Ammon's horn (tissue), 1 donor: ENCODE measurements at places on chromosomes 6 and 20.

DNA sequence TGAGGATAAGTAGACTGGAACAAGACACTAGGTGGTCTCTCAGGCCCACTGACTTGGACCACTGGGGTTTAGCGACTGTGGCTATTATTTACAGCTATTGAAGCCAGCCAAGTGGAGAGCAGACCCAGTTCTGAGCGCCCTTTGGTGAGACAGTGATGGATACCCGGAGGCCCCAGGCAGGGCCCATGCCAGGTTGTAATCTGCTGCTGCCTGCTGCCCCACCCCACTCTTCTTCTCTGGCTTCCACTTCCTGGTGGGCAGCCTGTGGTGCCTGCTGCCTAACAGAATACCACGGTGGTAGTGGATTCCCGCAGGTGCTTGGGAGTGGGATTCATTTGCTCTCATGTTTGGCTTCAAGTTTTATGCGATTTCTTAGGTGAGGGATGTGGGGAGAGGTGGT lies 570 bp downstream of the RAB44 start:
- DNase-seq: no peak

GRCh38 chr6:85537055-85537494 lies 56.6 kb downstream of the SNX14 start:
- DNase-seq: no peak

GRCh38 chr6:27130668-27131428 lies 116.7 kb upstream of the PRSS16 start:
- no peak for DNase-seq

DNA sequence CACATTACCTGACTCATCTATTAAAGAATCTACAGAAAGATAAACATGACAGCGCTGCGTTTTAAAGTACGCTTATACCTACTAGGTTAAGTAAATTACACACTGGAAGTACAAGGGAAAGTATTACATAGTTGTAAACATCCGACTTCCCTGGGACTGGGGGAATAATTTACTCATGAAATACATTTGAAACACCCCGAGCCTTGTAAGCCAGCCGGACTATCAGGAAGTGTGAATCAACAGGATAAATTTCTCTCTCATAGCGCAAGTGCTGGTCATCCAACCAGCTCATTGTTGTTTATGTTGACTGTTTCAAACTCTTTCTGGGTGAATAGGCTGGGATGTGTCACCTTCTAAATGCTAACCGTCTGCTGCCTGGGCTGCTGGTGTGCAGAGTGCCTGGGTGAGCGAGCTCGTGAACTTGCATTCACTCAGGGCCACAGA lies 4.9 kb downstream of the BMP6 start:
- DNase-seq: no peak

GRCh38 chr6:50714487-50715379 lies 1.4 kb downstream of the TFAP2D start:
- no peak for DNase-seq

DNA sequence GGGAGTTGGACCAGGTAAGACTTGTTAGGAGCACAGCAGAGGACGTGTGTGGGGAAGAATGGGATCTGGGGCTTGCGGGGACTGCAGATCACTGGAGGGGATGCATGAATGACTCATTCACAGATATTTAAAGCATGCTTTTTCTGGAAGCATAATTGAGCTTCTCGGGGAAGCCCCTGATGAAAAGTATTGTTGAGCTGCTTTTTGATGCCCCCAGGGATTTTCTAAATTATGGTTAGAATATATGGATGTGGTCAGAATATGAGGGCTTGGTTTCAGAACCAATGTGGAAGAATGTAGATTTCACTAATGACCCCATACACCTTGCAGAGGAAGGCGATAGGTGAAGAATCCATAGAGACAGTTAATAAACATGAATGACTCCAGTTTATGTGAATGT lies 36.1 kb downstream of the GMPR start:
- no peak for DNase-seq

DNA sequence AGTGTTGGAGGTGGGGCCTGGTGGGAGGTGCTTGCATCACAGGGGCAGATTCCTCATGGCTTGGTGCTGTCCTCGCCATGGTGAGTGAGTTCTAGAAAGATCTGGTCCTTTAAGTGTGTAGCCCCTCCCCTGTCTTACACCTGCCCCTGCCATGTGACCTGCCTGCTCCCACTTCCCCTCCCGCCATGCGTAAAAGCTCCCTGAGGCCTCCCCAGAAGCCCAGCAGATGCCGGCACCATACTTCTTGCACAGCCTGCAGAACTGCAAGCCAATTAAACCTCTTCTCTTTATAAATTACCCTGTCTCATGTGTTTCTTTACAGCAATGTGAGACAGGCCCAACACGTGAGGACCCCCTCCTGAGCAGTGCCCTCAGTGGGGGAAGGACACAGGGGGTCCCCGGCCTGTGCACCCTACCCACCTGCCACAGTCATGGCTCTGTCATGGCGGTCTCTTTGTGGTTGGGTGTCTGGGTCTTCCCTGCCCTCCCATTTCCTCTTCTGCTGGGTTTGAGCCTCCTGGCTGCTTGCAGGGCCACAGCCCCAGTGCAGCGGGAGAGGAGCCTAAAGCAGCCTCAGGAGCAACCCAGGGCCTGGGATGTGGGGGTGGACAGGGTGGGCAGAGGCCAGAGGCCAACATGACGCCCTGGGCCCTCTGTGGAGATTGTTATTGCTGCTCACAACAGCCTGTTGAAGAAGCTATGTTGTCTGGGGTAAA lies 87.2 kb upstream of the QKI start:
- no peak for DNase-seq

- no peak for DNase-seq
Observed at GRCh38 chr20:37946946-37947345, 44.0 kb downstream of the VSTM2L start.

GRCh38 chr6:45610832-45611231 lies 233.1 kb upstream of the SUPT3H start:
- no peak for DNase-seq

DNA sequence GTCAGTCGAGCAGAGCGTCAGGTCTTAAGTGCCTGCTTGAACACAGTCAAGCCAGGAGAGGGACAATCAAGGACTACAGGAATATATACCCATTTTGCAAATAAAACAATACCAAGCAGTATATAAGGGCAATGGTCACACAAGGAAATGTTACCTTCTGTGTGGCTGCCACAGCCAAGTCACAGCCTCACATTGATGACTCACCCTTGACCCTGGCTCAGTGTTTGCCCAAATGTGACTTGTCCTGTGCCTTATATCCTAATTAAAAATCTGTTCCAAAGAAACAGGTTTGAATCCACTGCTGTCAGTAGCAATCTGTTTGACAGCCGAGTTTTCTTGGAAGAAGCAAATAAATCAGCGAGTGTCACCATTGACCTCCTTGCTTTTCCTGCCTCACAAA lies 34.3 kb downstream of the C6orf89 start:
- no peak for DNase-seq

GRCh38 chr6:56491606-56492328 lies 150.9 kb downstream of the DST start:
- no peak for DNase-seq

- DNase-seq: no peak
Observed at GRCh38 chr20:2455771-2456497, 14.7 kb downstream of the SNRPB start.

DNA sequence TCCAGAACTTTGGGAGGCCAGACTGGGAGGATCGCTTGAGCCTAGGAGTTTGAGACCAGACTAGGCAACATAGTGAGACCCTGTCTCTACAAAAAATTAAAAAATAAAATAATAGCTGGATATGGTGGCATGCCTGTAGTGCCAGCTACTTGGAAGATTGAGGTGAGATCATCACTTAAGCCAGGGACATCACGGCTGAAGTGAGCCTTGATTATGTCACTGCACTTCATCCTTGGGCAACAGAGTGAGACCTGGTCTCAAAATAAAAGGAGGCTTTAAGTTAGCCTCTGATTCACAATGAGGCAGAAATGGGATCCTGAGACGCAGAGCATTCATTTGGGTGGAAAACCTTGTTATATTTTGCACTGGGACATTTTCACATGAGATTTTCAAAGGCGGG lies 57.0 kb downstream of the TULP4 start:
- no peak for DNase-seq

- no peak for DNase-seq
Observed at GRCh38 chr20:24948939-24949679, at the start of gene CST7. CST7 (plus strand) TSS chr20:24949269; CDS start chr20:24949506, 237 bp downstream.

DNA sequence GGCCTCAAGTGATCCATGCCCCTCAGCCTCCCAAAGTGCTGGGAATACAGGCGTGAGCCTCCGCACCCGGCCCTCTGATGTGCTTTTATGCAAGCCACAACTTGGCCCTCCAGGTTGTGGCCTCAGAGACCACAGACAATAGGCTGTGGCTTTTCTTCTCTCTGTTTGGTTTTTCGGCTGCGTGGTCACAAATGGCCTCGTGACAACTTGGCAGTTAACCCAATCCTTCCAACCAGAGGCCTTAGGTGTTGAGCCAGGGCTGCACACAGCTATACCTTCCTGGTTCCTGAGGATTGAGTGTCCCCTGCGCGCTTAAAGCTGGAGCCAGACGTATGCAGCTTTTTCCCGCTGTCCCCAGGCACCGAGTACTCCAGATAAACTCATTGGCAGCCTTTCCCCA lies 6.3 kb upstream of the TGM3 start:
- no peak for DNase-seq

- DNase-seq: no peak
Observed at GRCh38 chr6:132495604-132496079, 17.3 kb downstream of the STX7 start.

GRCh38 chr6:73667798-73668197 lies 14.0 kb upstream of the SLC17A5 start:
- no peak for DNase-seq

DNA sequence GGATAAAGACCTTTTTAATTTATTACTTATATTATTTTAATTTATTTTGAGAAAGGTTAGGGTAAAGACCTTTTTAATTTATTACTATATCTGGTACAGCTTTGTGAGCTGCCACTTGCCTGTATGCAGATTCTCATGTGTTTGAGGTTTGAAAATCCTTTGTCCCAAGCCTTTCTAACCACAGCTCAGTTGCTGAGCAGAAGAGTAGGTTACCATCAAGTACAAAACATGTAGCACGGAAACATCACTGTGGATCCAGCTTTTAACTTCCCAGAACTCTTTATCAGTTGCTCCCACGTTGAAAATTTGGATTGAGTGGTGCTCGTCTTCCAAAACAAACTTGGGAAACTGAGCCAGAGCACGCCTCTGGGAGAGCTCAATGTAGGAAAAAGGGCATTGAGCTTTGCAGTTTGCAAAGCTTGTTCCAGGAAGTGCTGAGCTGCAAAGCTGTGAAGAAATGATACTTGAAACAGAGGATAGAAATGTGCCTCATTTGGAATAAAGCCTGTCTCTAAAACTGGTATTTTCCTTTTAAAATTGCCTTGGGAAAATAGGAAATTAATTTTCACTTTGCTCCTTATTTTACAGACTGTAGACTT lies 89.0 kb downstream of the RREB1 start:
- no peak for DNase-seq

DNA sequence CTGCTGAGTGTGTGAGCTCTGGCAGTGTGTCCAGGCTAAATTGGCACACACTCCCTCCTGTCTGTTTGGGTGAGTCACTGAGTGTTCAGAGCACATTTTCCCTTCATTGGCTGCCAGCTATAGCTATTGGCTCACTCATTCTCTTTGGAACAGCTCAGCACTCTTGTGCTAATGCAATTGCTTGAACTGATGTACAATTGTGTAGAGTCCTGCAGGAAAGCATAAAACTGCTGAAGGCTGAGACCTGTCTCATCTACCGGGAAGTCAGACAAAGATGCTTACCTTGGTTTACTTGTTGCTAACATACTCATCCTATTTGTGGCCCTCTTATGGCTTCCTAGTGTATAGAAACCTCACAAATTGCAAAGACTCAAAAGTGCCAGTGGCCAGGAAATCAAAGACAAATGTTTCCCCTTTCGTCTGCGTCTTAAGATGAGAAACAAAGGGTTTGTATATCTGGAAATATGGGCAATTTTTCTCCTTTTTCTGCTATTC lies 351.0 kb downstream of the BCKDHB start:
- peak; percentile 87 for DNase-seq

GRCh38 chr20:51116765-51117686 lies 94.1 kb upstream of the KCNG1 start:
- no peak for DNase-seq

DNA sequence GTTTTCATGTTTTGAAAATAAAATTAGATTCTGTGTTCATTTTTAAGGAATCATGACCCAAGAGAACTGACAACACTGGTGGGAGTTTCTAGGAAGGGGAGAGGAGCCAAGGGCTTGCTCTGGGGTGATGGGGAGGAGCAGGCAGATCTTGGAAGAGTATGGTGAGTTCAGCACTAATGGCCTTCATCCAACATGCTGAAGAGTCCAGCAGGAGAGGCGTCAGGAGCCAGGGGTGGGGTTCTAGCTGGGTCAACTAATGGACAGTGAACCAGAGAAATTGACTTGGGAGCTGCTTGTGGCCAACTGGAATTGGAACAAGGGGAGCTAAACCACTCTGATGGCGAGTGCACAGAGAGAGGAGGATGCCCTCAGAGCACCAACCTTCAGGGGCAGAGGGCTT lies 107.1 kb downstream of the MRPL14 start:
- DNase-seq: no peak

GRCh38 chr20:62030834-62031434 lies 34.7 kb downstream of the TAF4 start:
- no peak for DNase-seq

- DNase-seq: no peak
Observed at GRCh38 chr6:148110925-148111324, 231.7 kb upstream of the SASH1 start.

DNA sequence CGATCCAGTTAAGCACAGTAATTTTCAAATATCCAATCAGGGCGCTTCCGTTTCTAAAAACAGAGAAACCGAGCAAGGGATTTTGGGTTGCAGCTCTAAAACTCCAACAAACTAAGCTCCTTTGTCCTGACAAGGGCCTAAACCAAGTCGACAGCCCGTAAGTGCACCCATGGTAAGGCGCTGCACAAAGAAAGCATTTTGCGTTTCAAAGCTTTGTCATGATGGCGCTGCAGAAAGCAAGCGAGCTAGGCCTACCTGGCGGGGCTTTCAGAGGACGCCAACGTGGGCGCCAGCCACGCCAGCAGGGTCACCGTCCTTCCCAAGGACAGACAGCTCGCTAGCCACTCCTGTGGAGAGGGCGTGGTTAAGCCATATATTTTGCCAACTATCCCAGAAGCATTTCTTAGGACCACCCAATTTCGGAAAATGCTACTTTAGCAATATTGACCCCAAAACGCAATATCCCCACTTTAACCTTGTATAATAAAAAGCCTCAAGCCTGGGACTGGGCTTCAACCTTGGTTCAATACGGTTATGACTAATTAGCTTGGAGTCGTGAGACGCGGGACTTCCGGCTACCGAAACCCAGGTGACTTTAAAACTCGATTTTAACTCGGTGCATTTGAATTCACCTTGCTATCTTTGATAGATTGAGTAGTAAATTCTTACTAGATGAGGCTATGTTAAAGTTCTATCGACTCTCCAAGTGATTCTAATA lies 53.8 kb downstream of the TRIM38 start:
- DNase-seq: no peak

DNA sequence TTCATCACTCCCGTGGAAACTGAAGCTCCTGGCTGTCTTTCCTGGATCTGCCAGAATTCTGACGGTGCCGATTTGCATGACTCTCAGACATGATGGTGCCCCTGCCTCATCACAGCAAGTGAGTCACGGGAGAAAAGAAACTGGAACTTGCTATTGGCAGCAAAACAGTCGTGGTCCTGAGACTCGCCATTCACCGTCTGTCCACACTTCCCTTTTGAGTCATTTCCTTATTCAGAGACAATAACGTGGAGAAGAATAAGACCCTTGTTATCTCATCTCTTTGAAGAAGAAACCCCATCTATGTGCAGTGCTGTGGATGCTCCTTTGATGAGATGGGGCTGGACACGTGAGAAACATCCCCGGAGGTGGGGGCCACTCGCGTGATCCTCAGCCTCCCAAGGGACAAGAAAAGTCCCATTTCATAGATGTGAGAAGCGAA lies 4.2 kb downstream of the GPR31 start:
- DNase-seq: peak; percentile 74
